Kasumi-1 (cell line): ENCODE measurements at places on chromosomes 7 and 10.

- no peak for DNase-seq
Measured at GRCh38 chr7:130890176-130891020, 156.4 kb upstream of the KLF14 start.

GRCh38 chr10:78306358-78306757 lies 272.7 kb downstream of the RPS24 start:
- no peak for DNase-seq

- DNase-seq: no peak
Measured at GRCh38 chr7:77415476-77415822, 700 bp downstream of the GSAP start.

GRCh38 chr10:116756277-116756676 lies 13.9 kb upstream of the HSPA12A start:
- no peak for DNase-seq

- DNase-seq: peak; percentile 79
Measured at GRCh38 chr7:32164341-32164996, 94.3 kb upstream of the PDE1C start.

DNA sequence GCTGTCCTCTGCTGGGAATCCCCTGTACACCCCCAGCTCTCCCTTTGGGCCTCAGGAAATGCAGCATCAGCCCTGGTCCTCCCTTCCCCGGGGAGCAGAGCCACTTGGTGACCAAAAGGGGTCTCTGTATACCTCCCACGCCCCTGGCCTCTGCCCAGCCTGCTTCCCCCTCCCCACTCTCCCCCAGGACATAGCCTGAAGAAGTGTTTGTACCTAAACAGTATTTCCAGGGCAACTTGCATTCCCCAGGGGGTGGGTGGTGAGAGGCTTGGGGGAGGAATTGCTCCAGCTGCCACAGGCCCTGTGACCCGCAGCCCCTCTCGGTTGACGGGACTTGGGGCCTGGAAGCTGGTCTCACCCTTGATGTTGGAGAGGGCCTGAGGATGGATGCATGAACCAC lies 39.3 kb downstream of the TMEM270 start:
- no peak for DNase-seq

DNA sequence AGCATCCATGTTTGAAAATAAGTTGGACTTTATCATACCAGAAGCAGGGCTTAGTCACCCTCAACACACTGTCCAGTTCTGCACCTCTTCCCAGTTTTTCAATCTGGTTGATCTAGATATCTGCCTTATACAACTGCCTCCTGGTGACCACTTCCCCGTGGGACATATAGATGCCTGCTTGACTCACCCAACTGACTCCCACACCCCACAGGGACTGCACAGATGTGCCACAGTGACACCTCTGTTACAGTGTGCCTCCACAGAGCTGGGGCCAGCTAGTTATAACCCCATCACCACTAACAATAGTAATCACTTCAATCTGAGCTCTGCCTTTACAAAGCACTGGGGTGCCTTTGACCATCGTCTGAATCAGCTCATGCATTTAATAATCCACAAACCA lies 82.6 kb upstream of the AOAH start:
- no peak for DNase-seq

DNA sequence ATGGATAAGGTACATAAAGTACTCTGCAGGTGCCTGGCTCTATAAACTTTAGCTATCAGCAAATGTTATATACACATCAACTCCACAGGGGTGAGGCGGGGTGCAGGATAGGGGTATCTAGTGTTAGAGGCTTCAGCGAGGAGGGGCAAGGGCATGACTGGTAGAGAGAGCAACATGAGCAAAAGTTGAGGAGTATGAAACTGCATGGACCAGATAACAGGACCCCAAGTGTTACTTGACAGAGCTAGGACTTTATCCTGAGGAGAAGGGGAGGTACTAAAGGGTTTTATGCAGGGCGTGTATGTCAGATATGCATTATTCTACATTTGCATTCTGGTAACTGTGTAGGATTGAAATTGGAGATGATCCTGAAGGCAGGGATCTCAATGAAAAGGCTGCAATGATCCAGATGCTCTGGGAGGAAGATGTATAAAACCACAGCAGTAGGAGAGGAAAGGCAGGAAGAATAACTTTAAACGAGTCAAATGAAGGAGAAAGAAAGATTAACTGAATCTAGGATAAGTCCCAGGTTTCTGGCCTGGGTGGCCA lies 109.8 kb upstream of the FAM133B start:
- no peak for DNase-seq

DNA sequence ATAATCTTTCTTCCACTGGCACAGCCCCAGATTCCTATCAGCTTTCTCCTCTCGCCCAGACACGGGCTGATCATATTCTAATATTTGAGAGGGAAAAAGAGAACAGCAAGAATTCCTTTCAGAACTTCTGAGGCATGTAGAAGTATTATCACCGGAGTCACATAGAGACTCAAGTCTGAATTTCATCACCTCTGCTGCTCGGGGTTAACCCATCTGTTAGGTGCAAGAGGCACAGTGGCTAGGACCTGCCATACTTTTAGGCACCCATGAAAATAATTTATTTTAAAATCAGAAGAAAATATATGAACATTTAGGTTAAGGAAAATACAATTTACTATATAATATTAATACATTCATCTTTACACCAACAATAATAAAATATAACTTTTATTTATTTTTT lies 21.0 kb downstream of the PANK1 start:
- DNase-seq: no peak

GRCh38 chr10:70319824-70320223 lies 36.0 kb upstream of the NPFFR1 start:
- no peak for DNase-seq

GRCh38 chr7:87361320-87361719 lies 15.9 kb downstream of the CROT start:
- DNase-seq: peak; percentile 8

GRCh38 chr7:98178762-98179490 lies 32.3 kb upstream of the BHLHA15 start:
- DNase-seq: no peak

DNA sequence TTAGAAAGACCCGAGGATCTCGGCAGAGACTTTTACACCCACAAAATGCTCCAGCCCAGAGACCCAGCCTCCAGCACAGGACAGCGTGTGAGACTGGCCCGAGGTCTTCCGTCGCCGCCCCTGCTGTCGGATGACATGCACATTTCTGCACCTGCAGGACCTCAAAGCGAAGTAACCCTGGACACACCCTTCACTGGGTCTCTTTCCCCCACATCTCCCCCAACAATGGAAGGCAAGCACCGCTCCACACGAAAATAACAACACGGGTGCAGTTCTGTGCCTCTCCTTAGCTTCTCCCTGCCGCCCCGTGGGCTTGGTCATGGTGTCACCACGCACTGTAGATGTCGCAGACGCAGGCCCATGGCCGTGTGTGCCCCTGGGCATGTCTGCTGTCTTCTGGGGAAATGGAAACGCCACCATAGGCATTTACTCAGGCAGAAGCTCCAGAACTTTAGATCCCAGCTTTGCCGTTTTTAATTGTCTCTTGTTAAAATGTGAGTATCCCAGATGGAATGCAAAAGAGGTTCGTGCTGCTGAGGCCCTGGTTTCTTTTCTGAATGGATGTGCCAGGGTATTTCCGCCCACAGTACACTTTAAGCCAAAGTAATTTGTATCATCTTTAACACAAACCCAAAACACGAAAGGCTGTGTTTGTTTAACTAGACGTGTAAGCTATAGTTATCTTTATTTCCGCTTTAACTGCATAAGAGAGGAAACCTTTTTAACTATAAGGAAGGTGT lies 237.9 kb downstream of the MGMT start:
- no peak for DNase-seq

GRCh38 chr7:16309129-16309528 lies 112.2 kb downstream of the CRPPA start:
- no peak for DNase-seq

GRCh38 chr10:97412891-97413304 lies 11.8 kb upstream of the RRP12 start:
- DNase-seq: no peak

DNA sequence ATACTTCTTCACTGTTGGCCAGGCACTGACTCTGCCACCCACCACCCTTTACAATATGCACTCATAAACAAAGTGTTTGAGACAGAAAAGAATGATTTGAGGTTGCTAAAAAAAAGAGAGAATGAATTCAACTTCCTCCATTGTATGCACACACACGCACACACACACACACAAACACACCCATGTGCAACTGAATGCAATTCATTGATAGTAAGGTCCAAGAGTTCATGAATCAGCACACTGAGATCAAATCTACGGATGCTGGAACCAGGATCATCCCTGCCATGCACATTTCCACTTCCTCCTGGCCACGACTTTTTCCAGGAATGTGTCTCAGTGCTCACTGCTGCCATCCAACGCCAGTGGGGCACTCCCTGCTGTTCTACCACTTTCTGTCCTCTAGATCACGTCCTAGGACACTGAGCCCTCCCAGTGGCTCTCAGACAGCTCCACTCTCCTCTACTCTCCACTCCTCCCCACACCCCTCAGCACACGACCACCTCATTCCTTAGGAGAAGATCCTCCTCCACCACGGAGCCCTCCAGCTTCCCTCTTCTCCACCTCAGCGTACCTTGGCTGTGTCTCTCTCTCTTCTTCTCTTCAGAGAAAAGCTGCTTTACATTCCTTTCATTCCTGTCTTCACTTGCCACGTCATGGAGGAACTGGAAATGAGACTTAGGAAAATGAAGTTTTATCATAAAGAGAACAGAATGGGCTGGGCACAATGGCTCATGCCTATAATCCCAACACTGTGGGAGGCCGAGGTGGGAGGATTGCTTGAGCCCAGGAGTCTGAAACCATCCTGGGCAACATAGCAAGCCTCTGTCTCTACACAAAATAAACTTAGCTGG lies 12.0 kb upstream of the TMEM213 start:
- no peak for DNase-seq

- no peak for DNase-seq
Measured at GRCh38 chr10:32143302-32143847, 87.2 kb upstream of the KIF5B start.

DNA sequence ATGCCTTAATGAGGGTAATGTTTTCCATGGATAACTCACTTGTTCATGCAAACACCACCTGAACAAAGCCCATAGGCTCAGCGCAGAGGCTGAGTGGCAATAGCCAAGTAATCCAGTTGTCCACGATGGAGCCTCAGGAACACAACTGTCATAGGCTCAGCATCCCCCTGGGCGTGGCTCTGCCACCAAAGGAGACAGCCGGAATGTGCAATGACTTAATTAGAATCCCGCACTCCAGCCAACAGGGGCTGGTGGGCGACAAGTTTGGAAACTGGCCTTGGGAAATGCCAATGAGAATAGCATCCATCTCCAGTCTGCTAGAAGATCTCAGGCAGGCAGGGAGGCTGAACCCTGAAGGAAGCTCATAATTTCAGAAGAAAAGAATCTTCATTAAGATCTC lies 411.7 kb upstream of the NRP1 start:
- no peak for DNase-seq

DNA sequence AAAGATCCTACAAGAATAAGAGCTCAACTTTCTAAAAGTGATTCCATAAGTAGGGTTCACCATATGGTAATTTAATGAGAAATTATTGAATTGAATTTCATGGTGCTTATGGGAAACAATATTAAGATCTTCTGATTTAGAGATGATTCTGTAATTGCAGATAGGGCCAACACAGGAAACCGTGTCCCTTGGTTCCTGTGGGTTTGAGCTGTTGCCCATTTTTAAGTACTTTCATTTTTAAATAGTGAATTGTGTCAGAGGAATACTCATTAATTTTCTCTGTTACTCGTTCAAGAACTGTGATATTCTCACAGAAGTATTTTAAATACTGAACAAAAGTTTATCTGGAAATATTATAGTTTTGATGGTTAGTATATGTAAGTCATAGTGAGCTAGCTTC lies 129.2 kb downstream of the SRI start:
- DNase-seq: peak; percentile 36

DNA sequence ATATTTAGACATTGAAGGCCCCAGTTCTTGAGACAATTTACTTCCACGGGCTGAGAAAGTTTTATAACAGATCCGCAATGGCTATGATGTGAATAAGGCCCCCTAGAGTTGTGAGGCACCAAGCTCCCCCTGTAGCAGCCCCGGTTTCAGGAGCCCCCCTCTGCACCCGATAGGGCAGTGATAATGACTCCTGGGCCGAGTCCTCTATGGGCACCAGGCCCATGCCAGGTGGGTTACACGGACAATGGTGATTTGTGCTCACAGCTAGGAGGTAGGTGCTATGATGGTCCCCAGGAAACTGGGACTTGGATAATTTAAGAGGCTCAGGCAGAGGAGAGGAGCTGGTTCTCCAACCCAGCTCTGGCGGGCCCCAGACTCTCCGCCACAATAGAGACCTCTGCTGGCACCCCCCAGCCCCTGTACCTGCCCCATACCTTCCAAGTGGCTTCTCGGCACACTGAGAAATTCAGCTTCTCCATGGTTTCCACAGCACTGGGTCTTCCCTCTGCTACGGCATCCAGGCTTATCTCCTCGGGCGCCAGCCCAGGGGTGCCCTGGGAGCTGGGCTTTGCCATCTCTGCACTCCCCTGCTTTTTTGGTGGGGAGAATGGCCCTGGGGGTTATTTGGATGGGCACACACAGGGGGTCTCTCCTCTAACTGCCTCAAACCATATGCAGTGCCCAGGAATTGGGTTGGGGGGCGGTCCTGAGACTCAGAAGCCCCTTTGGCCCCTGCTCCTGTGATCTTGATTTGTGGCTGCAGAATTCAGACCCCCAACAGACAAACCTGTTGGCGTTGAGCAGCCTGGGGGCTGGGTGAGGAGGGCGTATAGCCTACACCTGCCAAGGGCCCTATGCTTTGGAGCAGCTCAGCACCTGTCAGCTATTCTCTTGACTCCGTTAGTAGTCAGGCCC lies 12.2 kb upstream of the KCP start:
- no peak for DNase-seq

DNA sequence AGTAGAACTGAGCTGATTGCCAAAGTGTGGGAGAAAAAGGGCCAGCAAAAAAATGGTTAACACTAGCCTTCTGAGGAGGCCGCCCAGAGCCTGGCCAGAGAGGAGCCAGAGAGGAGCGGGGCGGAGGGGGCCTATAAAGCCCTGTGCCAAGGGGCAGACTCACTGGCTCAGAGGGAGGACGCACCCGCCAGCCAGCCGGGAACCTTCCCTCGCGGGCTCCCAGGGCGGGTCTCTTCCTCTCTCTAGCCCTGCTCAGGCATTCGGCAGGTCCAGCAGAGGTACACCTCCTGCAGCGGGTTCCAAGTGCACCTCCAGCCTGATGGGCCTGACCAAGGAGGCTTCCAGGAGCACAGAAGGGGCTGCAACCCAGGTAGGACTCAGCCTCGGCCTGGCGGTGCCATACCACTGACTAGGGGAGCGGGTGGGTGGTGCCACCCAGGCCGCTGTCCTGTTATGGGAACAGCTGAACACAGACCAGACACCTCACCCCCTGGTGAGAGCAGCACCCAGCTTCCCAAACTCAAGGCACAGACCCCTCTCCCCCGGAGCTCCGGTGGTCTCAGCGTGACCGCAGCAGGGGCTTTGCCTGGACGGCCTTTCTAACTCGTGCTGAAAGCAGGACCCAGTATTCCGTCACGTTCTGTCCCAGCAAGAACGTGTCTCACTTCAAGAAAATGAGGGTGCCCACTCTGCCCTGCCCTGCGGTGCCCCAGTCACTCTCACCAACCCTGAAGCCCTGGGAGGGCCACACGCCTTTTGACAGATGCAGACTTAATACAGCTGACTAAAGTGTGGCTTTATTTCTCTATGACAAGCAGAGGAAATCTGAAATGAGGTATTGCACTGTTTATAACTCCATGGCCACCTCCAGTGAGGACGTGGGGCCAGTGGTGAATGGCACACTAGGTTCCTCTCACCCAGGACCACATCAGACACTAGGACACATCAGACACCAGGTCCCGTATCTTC lies at the start of gene GPER1:
Gene GPER1, plus strand, starts transcription at position 162 of the 969 bp plus-strand sequence. CDS start 3,616 bp downstream, outside the sequence.
- no peak for DNase-seq

- no peak for DNase-seq
Measured at GRCh38 chr10:84440781-84441180, 112.4 kb downstream of the CCSER2 start.

GRCh38 chr10:79982362-79982800 lies 33.5 kb upstream of the SFTPD start:
- no peak for DNase-seq
